Breast epithelium (tissue), 4 donors: ENCODE measurements at places on chromosomes 5 and 9.
A peak's percentile ranks its signal among the peaks of the same experiment; 100 is the strongest.

DNA sequence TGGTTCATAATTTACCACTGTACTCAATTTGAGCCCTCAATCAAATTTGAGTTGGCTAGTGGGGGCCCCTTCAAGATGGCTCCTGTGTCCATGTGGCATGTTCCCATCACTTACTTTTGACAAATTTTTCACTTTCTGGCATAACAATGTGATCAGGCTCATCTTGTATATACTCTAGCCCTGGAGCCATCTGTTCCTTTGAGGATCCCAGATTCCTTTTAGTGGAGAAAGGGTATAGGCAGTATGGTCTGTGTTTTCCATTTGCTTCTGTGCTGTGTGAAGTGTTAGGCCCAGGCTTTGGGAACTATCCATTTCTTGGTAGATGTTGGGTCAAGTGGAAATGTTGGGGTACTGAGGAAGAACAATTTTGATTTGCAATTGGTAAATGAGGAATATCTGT lies 45.7 kb downstream of the SH3GL2 start:
- DNase-seq: no peak

DNA sequence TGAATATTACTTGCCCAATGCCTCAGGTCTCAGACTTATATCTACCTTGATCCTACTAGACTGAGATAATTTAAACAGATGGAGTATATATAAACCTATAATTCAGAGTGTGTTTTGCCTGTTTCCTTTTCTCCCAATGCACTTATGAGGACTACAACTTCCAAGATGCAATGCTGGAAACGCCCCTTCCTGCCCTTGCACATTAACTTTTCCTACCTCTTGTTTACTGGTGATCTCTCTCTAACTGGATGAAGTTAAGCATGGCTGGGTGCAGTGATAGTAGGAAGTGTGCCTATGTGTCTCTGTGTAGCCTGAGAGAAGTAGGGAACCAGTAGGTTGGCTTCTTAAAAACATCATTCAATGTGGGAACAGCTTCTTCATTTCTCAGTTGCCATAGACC lies 115.2 kb downstream of the SVEP1 start:
- no peak for DNase-seq

DNA sequence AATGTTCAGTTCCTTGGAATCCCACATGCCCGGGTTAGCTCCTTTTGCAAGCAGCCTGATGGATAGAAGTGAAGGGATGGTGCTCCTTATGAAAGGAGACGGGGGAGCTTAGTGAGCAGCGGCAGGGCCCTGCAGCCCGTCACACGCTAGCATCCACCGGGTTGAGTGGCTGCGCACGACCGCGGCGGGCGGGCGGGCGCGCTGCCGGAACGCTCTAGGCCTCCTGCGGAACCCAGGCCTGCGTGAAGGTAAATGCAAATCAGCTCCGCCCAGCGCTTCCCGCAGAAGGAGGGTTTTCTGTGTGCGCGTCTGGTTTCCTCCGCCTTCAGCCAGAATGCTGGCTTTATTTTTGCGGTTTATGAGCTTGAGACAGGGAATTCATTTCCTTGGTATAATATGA lies 19.8 kb downstream of the IL12B start:
- DNase-seq: no peak

DNA sequence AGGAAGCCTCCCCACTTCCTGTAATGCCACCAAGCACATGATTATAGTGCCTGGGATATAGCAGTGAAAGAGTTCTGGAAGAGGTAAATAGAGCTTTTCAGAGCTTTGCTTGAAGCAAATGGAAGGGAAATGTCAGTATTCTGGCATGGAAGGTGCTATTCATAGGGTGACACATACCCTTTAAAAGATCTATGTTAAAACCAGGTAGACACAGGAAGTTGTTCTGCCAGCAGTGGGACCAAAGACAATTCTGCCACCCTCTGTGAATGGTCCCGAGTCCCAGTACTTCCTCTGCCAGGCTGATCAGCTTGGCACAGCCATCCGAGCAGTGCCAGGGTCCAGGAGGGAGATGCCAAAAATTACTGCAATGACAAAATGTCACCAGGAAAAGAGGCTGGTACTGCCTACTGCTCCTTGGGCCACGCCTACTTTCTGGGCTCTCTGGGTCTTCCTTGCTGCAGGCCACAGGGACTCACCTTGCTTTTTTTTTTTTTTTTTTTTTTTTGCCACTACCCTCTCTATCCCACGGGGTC lies 26.7 kb downstream of the GARNL3 start:
- DNase-seq: no peak

- no peak for DNase-seq
Measured at GRCh38 chr5:132681476-132681831, 7.7 kb downstream of the IL4 start.

GRCh38 chr9:69554945-69555344 lies 117.2 kb downstream of the APBA1 start:
- DNase-seq: no peak

DNA sequence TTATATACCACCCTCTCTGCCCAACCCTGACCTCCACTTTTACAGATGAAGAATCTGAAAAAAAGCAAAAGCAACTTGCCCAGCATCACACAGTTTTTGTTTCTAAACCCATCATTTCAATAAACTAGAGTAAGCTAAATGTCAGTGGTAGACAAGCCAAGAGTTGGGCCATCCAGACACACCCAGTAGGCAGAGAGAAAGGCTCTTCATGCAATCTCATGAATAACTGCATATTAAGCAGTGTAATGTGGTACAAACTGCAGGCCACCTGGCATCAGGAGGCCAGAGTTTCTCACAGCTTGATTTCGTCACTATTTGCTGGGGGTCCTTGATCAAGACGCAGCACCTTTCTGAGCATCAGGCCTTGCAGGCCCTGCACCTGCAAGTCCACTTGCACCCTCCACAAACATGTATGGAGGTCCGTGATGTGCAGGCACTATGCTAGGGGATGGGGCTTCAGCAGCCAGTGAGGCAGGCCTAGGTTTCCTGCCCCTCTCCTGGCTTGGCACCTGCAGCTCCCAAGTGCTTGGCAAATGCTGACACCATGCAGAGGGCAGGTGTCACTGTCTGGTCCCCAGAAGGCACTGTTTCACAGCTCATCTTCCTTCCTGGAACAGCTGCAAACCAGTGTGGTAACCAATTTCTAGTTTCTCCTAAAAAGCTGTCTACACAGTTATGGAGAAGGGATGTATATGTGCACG lies 29.8 kb downstream of the ADAM19 start:
- DNase-seq: no peak

GRCh38 chr9:15205632-15206420 lies 101.2 kb downstream of the TTC39B start:
- no peak for DNase-seq

DNA sequence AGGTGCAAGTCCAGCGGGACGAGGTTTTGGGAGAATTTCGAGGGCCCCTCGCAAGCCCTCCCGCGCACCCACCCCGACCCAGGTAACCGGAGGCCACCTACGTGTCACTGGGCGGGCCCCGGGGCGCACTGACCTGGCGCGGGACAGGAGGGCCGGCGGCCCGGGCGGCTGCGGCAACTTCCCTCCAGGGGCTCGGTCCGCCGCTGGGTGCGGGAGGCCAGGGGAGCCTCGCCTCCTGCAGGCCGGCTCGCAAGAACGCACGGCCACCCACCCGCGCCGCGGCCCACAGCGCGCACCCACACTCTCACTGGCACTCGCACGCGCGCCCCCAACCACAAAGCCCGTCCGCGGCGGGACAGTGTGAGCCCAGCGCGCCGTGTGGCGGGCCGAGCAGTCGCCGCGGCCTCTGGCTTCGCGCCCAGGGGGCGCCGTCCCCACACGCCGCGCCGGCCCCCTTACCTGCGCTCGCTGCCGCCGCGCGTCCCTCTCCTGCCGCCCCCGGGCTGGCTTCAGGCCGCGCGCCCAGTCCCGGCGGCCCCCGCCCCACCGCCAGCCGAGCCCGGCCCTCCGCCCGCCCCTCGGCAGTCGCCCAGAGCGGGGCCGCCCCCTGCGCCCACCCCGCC lies 451 bp downstream of the LPAR1 start:
- DNase-seq: peak; percentile 55

DNA sequence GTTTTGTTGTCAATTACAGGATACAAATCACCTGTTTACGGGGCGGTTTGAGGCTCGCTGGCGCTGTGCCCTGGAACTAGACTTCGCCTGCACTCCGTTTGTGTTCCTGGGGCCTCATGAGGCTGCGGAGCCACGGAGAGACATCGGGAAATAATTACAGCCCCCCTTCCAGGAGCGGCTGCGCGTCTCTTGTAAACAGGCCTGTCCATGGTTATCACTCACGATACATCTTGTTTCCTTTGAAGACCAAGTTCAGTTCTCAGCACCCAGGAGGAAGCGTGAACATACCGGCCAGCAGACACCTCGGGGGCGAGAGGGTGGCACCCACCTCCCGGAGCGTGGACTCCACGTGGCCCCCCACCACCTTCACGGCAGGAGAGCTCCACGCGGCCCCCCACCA lies 297.1 kb upstream of the IRX4 start:
- DNase-seq: no peak

- no peak for DNase-seq
Measured at GRCh38 chr5:73263001-73263710, 90.2 kb downstream of the TMEM174 start.

- DNase-seq: no peak
Measured at GRCh38 chr5:129844764-129845163, 59.5 kb upstream of the CHSY3 start.

DNA sequence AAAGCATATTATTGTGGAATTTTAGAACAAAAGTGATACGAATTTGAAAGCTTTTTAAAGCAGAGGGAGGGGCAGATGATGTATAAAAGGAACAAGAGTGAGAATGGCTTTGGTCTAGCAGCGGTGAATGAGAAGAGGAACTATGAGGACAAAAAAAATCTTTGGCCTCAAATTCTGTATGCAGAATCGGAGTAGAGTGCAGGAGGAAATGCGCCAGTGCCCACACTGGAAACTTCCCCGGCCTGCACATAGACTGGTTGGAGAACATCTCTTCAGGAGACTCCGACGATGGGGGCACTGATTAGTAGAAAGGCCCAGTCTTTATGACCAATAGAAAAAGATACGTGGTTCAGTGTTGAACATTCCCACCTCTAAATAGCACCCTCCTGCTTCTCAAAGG lies 51.3 kb downstream of the SLC46A2 start:
- no peak for DNase-seq

DNA sequence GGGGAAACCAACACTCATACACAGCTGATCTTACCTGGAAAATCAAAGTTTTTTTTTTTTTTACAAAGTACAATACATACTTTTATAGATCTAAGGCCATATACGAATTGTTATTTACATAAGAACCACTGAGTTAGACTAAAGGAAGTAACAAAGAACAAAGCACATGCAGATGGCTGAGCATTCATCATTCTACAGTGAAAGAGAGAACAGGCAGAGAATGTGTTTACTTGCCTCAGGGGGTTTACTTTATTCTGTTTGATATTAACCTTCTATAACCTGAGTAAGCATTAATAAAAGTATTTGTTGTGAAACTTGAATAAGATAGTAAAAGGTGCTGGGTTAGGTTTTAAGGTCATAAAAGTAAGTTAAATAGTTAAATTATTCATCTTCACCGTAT lies 54.7 kb downstream of the SLC38A9 start:
- no peak for DNase-seq

GRCh38 chr5:135088911-135089310 lies 54.9 kb upstream of the PITX1 start:
- no peak for DNase-seq

DNA sequence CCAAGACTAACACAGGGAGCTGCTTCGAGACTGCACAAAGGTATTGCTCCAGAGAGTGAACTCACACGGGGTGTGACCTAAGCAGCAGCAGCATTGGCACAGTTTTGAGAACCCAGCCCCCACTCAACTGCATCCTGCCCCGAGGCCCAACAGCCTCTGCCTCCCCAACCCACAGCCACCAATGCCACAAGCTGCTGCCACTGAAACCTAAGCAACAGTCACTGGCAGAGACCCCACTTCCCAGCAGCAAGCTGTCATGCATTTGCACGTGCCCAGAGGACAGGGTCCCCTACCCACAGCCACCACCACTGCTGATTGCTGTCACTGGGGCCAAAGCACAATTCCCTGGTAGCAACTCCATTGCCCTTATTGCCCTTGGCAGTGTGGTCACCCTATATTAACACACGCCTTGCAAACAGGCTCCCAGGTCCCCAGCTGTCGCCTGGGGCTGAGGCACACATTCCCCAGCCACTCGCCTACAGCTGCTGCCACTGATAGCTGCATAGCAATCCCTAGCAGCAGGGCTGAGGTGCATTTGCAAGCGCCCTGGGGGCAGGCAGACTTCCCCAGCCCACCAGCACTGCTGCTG lies 141.0 kb downstream of the AGTPBP1 start:
- DNase-seq: no peak

DNA sequence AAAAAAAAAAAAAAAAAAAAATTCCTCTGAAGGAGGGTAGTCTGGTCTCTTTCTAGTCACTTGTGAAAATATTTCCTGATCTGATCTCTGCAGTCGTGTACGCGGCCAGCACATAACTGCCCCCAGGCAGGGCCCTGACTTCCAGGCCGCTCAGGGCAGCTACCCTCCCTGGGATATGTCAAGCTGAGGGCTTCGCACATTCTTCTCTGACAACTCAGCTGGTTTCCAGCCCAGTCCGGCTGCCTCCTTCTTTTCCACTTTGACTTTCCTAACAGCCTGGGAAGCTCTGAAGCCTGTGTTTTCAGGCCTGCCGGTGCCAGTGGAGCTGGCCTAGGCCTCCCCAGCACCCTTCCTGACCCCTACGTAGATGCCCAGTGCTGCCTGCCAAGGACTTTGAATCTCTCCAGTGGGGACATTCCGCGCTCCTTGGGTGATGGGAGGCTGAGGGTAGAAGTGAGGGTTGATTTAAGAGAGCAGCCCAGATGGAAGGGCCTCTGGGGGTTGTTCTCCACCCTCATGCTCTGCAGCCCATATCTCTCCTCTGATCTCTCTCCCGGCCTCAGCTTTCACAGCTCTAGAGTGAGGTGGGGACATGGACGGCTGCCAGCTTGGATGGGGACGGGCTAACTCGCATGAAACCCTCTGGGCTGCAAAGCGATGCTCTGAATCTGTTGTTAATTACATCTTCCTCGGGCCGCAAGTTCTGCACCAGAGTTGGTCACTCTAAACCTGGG lies 20.7 kb downstream of the COL5A1 start:
- DNase-seq: no peak

- no peak for DNase-seq
Measured at GRCh38 chr9:17793713-17794622, 215.1 kb downstream of the SH3GL2 start.

DNA sequence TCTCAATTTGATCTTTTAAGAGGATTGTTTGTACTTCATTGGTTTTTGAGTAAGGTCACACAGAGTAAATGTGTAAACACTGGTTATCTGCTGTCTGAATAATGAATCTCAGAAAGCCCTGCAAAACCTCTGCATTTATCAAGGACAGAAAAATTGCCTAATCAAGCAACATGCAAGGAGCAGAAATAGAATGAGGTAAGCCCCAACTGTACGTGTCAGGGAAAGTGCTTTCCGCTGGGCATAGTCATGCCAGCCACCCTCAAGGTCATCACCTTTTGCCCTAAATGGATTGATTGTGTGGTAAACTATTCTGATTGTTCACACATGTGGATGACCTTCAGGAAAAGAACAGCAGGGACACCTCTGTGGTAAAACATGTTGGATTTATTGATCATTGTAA lies 376.9 kb upstream of the KCNN2 start:
- no peak for DNase-seq

- no peak for DNase-seq
Measured at GRCh38 chr9:107462691-107463090, 26.9 kb downstream of the KLF4 start.

- DNase-seq: no peak
Measured at GRCh38 chr5:18067615-18068014, 433.4 kb downstream of the TAF11L14 start.

- DNase-seq: no peak
Measured at GRCh38 chr5:167778228-167778627, 513.2 kb upstream of the WWC1 start.
